ENCODE measurements at places on chromosomes 12 and 14.

DNA sequence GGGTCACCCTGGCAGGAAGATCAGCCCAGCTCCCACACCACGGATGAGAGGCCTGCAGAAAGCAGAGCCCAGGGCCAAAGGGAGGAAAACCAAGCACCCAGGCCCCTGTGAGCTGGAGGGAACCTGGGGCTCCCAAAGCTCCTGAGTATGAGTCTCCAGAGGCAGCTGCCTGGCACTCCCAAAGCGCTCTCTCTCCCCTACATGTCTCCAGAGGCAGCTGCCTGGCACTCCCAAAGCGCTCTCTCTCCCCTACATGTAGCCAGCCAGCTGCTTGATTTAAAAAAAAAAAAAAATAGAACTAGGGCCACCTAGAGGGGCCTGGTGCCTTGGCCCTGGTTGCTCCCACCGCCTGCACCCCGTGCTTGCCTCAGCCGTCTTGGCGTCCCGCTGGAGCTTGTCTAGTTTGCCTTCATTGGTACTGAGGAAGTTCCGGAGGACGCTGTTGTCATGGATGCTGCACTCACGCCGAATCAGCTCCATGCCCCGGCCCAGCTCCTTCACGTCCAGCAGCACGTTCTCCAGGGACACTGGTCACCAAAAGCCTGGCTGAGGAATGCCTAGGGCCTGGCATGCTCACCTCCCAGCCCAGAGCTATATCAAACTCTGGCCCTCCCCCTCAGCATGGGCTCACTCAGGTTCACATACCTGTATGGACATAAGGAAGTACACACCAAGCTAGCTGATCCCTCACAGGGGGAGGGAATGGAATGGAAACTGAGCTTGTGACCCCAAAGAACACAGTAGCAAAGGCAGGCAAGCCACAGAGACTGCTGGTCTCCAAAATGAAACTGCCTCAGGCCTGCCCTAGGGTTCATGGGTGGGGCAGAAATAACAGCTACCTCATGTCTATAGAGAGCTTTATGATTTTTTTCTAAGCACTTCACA lies 24.7 kb downstream of the PRPF40B start:
- DNase-seq: no peak

DNA sequence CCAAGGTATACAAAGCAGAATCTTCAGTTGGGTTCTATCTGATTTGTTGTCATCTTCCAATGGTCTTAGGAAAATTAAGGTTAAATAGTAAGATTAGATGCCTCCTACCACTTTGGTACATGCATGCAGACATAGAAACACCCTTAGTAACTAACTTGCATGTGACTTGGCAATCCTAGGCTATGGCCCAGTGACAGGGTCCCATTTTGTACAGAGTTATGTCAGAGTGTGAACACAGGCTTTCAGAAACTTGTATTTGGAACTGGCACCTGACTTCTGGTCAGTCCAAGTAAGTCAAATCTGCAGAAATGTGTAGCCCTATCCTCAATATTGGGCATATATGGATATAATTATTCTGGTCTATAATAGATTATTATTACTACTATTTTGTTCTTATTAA lies 53.1 kb downstream of the DAD1 start:
- no peak for DNase-seq

DNA sequence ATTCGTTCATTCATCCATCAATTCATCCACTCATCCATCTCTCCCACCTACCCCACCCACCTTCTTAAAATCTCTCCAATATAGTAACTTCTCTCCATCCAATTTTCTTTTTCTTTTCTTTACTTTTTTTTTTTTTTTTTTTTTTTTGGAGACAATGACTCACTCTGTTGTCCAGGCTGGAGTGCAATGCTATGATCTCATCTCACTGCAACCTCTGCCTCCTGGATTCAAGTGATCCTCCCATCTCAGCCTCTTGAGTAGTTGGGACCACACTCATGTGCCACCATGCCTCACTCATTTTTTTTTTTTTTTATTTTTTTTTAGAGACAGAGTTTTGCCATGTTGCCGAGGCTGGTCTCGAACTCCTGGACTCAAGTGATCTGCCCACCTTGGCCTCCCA lies 118.4 kb downstream of the SUDS3 start:
- no peak for DNase-seq

DNA sequence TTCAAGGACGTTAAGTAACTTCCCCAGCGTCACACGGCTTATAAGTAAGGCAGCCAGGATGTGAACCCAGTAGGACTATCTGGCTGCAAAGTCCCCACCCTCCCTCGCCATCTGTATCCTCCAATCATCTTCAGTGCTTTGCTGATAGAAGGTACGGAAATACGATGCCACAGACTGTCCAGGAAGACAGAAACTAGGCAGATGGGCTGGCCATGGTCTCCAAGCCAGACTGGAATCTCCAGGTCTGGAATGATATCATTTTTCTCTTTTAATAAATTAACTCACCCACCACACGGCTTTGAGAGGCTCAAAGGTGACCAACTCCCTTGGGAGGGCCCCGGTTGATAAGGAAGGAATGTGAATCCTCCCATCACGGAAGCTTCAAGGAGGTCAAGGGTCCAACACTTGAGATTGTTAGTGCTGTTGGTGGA lies 16.3 kb upstream of the BDKRB1 start:
- no peak for DNase-seq

DNA sequence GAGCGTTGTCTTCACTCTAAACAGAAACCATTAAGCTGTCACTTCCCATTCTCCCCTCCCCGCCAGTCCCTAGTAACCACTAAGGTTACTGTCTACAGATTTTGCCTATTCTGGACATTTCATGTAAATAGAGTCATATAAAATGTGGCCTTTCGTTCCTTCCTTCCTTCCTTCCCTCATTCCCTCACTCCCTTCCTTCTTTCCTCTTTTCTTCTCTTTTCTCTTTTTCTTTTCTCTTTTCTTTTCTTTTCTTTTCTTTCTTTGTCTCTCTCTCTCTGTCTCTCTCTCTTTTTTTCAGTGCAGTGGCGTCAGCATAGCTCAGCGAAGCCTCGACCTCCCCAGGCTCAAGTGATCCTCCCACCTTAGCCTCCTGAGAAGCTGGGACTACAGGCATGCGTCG lies 37.8 kb downstream of the HCAR2 start:
- DNase-seq: no peak

Measured in stimulated activated CD4-positive, alpha-beta T cell treated with anti-CD3 and anti-CD28 coated beads, Interleukin-1b, Interleukin-23, amount 100 ng/mL, for 1 hour (primary cell).